A673 (cell line): ENCODE measurements at places on chromosomes 7 and 10.
A peak's percentile ranks its signal among the peaks of the same experiment; 100 is the strongest.

DNA sequence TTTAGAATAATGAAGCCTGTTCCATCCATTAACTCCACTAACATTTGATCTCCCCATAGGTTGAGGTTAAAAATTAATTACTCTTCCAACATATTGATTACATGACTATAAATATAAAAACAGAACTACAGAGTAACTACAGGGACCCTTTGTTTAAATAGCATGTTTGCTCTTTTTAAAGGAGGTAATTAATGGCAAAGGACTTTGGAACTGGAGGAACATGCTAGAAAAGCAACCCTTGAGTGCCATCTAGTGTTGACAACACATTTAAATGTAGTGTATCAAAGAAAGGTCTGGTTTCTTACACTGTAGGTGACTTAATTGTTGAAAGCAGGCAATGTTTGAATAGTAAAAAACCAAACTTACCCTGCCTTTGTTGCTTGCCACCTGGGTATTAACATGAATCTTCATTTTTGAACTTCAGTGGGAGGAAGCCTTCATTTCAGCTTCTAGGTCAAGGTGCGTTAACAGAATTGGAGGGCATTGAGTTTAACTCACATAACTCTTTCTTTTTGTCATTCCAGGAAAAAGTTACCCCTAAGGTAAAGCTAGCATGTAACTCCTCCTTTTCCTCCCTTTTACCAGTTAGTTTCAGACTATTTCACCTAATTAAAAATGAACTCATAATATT lies 52.6 kb upstream of the CAPZA2 start:
- H3K4me1 ChIP-seq, result peaks cover 20% of the 10 kb centered on the region
- H3K4me3 ChIP-seq, result no peak overlapping the region
- H3K27ac ChIP-seq, result no peak overlapping the region
- H3K36me3 ChIP-seq, result no peaks in the 10 kb centered on the region
- no peaks in the 10 kb centered on the region for H3K27me3 ChIP-seq

- H3K27me3 ChIP-seq, result no peaks in the 10 kb centered on the region
- H3K4me3 ChIP-seq, result no peak overlapping the region
- H3K4me1 ChIP-seq, result no peaks in the 10 kb centered on the region
Observed at GRCh38 chr10:22839639-22840038, 88.2 kb upstream of the ARMC3 start.

- H3K4me3 ChIP-seq, result no peak overlapping the region
- peaks cover 39% of the 10 kb centered on the region for H3K4me1 ChIP-seq
- DNase-seq, result peak; percentile 79
- no peaks in the 10 kb centered on the region for H3K27me3 ChIP-seq
Observed at GRCh38 chr7:90232430-90232829, 12.5 kb upstream of the CFAP69 start.

DNA sequence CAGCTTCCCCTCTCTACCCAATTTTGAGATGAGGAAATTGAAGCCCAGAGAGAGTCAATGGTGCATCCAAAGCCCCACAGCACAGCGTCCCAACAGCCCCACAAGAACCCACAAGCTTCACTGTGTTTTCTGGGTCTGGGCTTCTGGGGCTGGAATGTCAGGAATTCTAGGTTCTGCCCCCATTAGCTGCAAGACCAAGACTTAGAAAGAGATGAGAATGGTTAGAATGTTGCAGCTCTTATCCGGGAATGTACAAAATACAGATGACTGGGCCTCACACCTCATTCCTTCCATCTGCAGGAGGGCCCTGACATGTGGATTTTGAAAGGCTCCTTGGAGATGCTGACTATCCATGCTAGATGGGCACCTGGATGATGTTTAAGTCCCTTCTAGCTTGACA lies 6.0 kb upstream of the SGPL1 start:
- H3K36me3 ChIP-seq, result no peaks in the 10 kb centered on the region
- no peak for DNase-seq
- H3K4me3 ChIP-seq, result no peak overlapping the region
- H3K27me3 ChIP-seq, result no peaks in the 10 kb centered on the region
- no peak overlapping the region for H3K27ac ChIP-seq

DNA sequence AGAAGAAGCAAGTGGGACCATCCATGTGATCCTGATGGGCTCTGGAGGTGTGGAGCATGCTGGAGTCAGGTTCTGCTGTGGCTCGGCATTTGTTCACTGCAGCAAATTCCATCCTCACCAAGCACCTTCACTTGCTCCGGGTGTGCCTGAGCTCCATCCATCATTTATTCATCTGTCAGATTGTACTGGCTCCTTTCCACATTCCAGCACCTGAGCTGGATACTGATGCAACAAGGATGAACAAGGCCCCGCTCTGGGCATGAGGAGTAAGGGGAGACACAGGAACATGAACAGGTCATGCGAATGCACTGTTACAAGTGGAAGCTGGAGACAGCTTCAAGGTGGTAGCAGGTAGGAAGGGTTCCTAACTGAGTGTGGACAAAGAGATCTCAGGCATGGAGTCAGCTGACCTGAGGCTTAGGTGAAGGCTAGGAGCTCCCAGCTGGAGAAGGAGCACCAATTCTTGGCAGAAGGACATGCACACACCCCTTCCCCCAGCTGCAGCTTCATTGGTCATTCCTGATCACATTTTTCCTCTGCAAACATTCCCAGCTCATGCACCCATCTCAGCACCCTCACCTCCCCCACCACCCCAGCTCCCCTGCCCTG lies 133.7 kb upstream of the ZMIZ1 start:
- peaks cover 5% of the 10 kb centered on the region for H3K4me1 ChIP-seq
- H3K27me3 ChIP-seq, result no peaks in the 10 kb centered on the region
- H3K4me3 ChIP-seq, result no peak overlapping the region
- H3K36me3 ChIP-seq, result no peaks in the 10 kb centered on the region
- H3K27ac ChIP-seq, result no peak overlapping the region
- DNase-seq, result no peak

- no peaks in the 10 kb centered on the region for H3K27me3 ChIP-seq
- H3K4me1 ChIP-seq, result peaks cover 7% of the 10 kb centered on the region
- no peak overlapping the region for H3K4me3 ChIP-seq
- no peaks in the 10 kb centered on the region for H3K36me3 ChIP-seq
Observed at GRCh38 chr10:60234551-60234950, 155.1 kb downstream of the ANK3 start.

- no peak for DNase-seq
- no peaks in the 10 kb centered on the region for H3K36me3 ChIP-seq
- no peak overlapping the region for H3K4me3 ChIP-seq
Observed at GRCh38 chr7:15751191-15751701, 64.8 kb upstream of the MEOX2 start.

- no peaks in the 10 kb centered on the region for H3K4me1 ChIP-seq
- no peak overlapping the region for H3K4me3 ChIP-seq
- H3K27me3 ChIP-seq, result no peaks in the 10 kb centered on the region
- no peak for DNase-seq
Observed at GRCh38 chr7:86025807-86026206, 617.9 kb upstream of the GRM3 start.

DNA sequence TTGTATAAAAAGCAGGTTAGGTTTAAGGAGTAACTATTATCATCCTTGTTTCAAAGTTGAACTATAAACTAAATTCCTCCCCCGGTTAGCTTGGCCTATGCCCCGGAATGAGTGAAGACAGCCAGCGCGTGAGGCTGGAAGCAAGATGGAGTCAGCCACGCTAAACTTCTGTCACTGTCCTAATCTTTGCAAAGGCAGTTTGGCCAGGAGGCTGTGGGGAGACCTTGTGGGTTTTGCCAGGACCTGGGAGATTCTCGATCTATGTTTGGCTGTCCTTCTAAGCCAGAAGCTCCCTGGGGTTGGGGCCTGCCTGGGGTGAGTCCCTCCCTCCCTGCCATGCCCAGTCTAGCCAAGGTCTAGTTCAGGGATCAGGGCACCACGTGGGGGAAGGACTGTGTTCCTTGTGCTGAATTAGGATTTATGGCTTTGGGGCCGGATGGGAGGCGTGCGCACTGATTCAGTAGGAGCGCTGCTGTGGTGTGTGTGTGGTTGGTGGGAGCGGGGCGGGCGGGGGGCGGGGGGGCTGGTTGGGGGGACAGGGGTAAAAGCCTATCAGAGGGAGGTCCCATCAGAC lies 871 bp upstream of the GTF2IRD1 start:
- no peaks in the 10 kb centered on the region for H3K27me3 ChIP-seq
- no peaks in the 10 kb centered on the region for H3K36me3 ChIP-seq
- H3K4me1 ChIP-seq, result peaks cover 12% of the 10 kb centered on the region
- peak overlapping the region; percentile 97 for H3K27ac ChIP-seq

DNA sequence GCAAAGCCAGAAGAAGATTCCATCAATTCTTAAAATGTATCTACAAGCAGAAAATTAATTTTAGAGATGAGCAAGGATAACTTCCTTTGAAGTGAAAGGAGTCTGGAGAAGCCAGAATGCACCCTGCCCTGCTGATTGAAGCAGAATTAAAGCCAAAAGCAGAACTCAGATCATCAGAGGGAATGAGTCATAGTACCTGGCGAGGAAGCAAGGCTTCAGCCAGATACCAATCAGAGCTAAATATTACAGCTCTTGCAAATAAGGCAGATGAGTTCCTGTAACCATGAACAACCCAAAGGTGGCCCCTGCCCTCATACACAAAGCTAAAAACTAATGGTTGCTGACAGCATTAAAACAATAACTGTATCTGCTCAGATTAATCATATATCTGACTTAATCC lies 10.4 kb downstream of the HTR7 start:
- no peaks in the 10 kb centered on the region for H3K36me3 ChIP-seq
- H3K27me3 ChIP-seq, result peaks cover 24% of the 10 kb centered on the region
- H3K27ac ChIP-seq, result no peak overlapping the region
- H3K4me1 ChIP-seq, result no peaks in the 10 kb centered on the region
- H3K4me3 ChIP-seq, result no peak overlapping the region
- no peak for DNase-seq

DNA sequence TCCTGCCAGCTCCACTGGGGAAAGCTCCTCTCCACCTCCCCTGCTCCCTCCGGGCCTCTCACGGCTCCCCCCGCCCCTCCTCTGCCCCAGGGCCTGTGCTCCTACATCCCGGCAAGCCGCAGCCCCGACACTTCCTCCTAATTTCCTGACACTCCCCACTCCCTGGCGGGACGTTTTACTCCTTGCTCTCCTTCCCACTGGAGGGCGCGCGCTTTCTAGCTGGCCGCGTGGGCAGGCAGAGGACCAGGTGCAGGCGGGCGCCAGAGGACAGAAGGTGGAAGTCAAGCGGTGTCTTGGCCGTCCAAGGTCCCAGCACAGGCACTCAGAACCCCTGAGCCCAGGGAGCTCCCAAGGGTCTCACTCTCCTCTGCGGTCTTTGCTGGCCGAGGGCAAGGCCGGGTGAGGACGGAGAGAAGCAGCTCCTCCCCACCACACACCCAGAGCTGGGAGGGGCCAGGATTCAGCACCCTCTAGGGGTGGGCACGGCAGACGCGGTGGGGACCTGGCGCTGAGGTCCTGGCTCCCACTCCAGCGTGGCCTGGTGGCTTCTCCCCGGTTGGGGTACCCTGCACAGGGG lies 19.1 kb downstream of the ADAM8 start:
- H3K27me3 ChIP-seq, result no peaks in the 10 kb centered on the region
- no peak overlapping the region for H3K4me3 ChIP-seq

DNA sequence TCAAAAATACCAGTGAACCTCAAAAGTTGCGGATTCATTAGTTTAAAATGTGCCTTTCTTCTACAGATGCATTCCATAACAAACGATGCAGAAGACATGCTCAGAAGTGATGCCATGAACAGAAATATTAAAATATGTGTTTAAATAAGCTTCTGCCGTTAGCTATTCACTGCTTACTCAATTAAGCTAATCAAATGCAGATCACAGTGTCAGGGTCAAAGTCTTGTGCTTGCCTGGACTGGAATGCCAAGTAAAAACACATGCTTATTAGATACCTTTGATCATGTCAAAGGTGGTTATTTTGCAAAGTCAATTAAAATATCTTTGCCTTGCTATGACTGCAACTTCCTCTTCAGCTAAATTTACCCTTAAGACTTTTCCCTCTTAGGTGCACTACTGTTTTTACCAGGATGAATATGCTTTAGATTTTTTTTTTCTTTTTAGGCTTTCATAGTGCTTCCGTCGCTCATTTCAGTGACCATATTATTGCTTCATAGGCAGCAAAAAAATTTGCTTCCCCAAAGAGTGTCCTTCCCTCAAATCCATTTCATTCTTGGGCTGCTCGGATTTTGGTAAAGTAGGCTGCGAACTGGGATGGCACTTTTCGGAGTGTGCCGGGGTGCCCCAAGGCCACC lies 905 bp downstream of the ASB13 start:
- peak overlapping the region; percentile 49 for H3K27ac ChIP-seq
- peak overlapping the region; percentile 83 for H3K4me3 ChIP-seq
- no peaks in the 10 kb centered on the region for H3K27me3 ChIP-seq
- peaks cover 9% of the 10 kb centered on the region for H3K4me1 ChIP-seq
- no peaks in the 10 kb centered on the region for H3K36me3 ChIP-seq

- H3K27ac ChIP-seq, result no peak overlapping the region
- H3K27me3 ChIP-seq, result no peaks in the 10 kb centered on the region
- H3K4me1 ChIP-seq, result no peaks in the 10 kb centered on the region
- no peak for DNase-seq
- no peak overlapping the region for H3K4me3 ChIP-seq
Observed at GRCh38 chr10:38025283-38025682, 14.8 kb downstream of the ZNF33A start.

DNA sequence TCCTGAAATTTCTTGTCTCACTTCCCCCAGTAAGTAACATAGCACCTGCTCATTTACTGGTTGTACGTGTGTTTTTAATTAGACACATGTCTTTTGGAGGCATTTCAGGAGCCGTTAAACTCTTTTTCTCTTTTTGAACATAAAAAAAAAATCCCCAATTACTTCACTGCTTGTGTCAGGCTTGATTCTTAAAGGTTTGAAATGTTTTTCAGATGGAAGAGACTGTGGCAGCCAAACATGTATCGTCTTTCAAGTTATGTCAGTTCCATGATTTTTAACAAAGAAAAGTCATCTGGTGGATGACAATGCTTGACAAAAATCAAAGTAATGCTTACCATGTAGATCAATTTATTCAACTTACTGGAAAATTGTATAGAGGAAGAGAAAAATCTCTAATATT lies 585.8 kb downstream of the GATA3 start:
- no peaks in the 10 kb centered on the region for H3K27me3 ChIP-seq
- no peaks in the 10 kb centered on the region for H3K36me3 ChIP-seq
- no peak overlapping the region for H3K4me3 ChIP-seq
- no peak for DNase-seq

- no peaks in the 10 kb centered on the region for H3K27me3 ChIP-seq
- no peaks in the 10 kb centered on the region for H3K36me3 ChIP-seq
- H3K4me3 ChIP-seq, result no peak overlapping the region
Observed at GRCh38 chr7:33190688-33191304, 61.4 kb downstream of the BBS9 start.

DNA sequence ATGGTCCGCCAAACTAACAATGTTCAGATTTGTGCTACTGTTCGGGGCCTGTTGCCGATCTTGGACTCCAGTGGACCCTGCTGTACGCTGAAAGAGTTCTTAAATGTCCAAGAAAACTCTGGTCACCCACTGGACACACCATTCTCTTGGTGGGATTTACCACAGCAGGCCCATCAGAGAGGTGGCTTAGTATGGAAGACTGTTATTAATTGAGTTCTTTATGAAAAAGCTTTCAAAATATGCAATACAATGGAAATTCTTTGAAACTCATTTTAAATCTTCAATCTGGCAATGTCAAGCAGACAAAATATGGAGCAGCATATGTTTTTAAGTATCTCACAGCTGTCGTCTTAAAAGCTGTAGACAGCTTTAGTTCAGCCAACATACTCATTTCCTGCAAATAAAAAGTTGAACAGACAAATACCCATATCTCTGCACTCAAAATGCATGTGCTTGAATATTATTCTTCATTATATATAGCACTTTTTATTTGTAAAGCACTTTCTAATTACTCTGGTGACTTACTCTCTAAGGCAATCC lies 37.4 kb upstream of the GRM8 start:
- no peak for DNase-seq
- no peaks in the 10 kb centered on the region for H3K27me3 ChIP-seq
- no peaks in the 10 kb centered on the region for H3K4me1 ChIP-seq
- no peak overlapping the region for H3K4me3 ChIP-seq
